Thyroid gland (tissue), 4 donors: ENCODE measurements at places on chromosomes 2 and 18.

DNA sequence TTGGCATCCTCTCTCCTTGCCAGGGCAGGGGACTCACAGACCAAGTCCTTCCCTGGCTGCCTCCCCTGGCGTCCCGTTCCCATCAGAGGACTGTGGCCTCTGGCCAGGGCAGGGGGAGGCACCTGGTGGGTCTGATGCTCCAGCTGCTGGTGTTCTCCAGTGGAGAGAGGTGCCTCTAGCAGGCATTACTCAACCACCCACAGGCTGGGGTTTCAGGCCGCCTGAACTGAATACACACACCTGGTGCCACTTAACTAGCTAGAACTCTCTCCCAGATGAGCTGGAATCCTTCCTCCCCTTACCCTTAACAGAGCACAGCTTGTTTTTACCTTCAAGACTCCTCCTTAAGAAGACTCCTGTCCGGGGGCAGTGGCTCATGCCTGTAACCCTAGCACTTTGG, 37.7 kb upstream of the CNGA3 start:
- DNase-seq: no peak

GRCh38 chr18:56043641-56044061, 455.7 kb upstream of the TCF4 start:
- DNase-seq: peak; percentile 35

DNA sequence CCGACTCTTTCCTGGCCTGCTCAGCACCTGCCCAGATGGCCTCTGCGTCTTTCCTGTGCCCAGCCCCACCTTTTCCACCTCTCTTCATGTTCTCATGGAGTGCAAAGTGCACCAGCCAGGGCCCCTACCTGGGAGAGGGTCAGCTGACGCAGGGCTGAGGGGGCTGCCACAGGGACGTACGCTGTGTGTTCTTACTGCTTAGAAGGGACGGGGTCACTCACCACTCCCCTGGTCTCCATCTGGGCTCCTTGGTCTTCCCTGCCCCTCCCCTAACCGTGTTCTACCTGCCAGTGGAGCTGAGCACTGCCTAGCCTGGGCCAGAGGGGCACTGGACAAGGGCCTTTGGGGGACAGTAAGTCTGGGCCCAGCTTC, 8.6 kb downstream of the ERFE start:
- no peak for DNase-seq

GRCh38 chr18:30682672-30683071, 359.9 kb downstream of the DSC3 start:
- DNase-seq: no peak

GRCh38 chr2:111712940-111713515, 171.0 kb downstream of the ANAPC1 start:
- no peak for DNase-seq

DNA sequence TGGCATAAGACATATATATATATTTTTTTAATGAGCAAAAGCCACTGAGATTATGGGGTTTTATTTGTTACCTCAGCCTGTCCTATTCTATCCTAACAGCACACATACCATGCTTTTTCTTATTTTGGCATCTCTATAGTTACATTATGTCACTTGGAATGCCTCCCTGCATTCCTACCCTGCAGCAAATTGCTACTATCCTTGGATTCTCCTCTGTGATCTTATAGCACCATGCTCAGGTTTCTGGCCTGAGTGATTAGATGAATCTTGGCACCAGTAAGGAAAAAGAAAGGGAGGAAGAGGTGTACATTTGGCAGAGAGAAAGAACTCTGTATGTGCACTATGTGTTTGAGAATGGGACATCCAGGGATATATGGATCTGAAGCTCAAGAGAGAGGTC, 86.3 kb upstream of the PELI1 start:
- no peak for DNase-seq

GRCh38 chr2:147800316-147800715, 44.5 kb upstream of the ACVR2A start:
- DNase-seq: no peak

GRCh38 chr2:201860636-201861066, 54.3 kb downstream of the CDK15 start:
- peak; percentile 39 for DNase-seq

DNA sequence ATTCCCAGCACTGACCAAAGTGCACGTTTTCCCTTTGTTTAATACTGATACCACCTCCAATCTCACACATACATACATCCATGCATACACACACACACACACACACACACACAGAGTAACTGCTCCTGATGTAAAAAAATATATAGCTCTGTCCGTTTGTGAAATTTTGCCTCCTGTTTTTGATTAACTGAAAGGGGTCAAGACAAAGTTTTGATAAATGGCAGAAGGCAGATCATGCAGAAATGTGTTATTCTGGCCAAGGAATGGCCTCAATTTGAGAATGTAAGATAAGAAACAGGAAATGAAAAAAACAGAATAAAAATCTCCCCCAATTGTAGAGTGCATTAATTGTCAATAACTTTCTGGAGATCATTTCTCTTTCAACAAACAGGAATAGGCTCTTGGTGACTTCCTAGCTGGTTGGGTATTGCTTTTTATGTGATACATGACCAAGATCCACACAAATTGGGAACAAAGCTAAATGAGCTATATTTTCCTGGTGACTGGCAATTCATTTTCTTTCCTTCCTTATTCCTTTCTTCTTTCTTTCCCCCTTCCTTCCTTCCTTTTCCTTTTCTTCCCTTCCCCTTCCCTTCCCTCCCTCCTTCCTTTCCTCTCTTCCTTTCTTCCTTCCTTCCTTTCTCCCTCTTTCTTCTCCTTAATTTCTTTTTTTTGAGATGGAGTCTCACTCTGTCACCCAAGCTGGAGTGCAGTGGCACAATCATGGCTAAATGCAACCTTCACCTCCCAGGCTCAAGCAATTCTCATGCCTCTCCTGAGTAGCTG, 88.9 kb upstream of the PMAIP1 start:
- no peak for DNase-seq

GRCh38 chr2:104733226-104733943, 120.5 kb upstream of the POU3F3 start:
- no peak for DNase-seq
